IMR-90 (cell line): ENCODE measurements at places on chromosomes 11 and 22. TPM values are rescaled to one million over a fixed set of nuclear protein-coding genes. Genes with fewer than 3 reads are reported as not detected.
A peak's percentile ranks its signal among the peaks of the same experiment; 100 is the strongest.

DNA sequence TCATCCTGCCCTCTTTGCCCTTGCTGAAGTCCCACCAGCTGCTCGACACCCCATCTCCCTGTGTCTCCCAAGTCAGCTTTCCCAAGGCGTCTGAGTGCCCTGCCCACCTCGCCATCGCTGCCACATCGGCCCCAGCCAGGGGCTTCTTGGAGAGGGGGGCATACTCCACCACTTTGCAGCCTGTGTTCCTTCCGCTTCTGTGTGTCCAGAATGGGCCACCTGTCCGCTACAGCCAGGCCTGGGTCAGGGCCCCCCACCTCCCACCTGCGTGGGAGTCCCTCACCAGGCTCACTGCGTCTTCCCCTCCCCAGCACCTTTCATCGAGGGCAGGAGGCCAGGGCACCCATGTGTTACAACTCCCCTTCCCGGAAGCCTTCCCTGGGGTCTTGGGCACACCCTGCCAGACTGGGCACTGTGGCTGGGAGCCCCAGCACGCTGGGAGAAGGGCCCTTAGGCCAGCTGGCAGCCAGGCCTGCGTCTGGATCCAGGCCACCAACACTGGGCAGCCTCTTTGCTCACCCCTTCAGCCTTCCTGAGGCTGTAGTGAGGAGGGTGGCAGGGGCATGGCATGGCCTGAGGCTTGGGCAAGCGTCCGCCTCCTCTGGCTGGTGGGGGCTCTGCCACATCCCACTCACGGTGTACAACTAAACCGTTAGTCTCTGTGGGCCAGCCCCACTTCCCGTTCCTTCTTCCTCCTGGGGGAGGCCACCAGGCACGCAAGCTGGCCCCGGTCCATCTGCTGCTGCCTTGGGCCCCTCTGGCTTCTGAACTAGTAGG lies 13.4 kb downstream of the CPT1A start:
- no peaks in the 10 kb centered on the region for H3K27me3 ChIP-seq
- peaks cover 3% of the 10 kb centered on the region for H3K4me1 ChIP-seq
- H3K4me3 ChIP-seq, result no peak overlapping the region
- peaks cover 12% of the 10 kb centered on the region for H3K36me3 ChIP-seq
- DNase-seq, result no peak
- no peak overlapping the region for H3K27ac ChIP-seq

The BBOX1 gene
- not detected in 2 replicates for total RNA-seq

- H3K36me3 ChIP-seq, result no peaks in the 10 kb centered on the region
- H3K4me3 ChIP-seq, result no peak overlapping the region
- DNase-seq, result no peak
- H3K27ac ChIP-seq, result no peak overlapping the region
- H3K4me1 ChIP-seq, result no peaks in the 10 kb centered on the region
Measured at GRCh38 chr11:133525976-133526375, 6.3 kb downstream of the OPCML start.

- no peak overlapping the region for H3K27ac ChIP-seq
- no peaks in the 10 kb centered on the region for H3K4me1 ChIP-seq
- DNase-seq, result peak; percentile 22
- no peaks in the 10 kb centered on the region for H3K27me3 ChIP-seq
- no peak overlapping the region for H3K4me3 ChIP-seq
Measured at GRCh38 chr11:73439002-73439843, 63.0 kb downstream of the RELT start.

The CLDN5 gene
- under 0.01 and 0.18 TPM in 2 replicates for total RNA-seq

GRCh38 chr11:71429701-71430100 lies 18.5 kb downstream of the DHCR7 start:
- no peaks in the 10 kb centered on the region for H3K36me3 ChIP-seq
- no peak for DNase-seq
- H3K4me3 ChIP-seq, result no peak overlapping the region

DNA sequence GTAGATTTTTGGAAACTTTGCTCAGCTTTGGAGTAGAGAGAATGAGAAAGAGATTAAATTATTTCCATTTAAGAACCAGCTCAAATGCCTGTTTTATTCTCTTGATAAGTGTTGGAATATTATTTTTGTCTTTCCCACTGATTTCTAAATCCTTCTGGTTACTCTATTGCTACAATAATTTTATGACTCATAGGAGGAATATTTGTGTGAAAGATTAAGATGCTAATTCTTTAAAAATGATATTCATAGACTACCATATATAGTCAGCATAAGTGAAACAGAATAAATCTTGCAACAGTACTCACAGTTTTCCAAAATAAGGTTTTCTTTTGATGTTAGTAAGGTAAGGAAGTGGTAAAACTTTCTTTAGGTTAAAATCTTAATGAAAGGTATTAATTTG lies 60.9 kb downstream of the YAP1 start:
- peak; percentile 85 for DNase-seq
- H3K4me1 ChIP-seq, result peaks cover 18% of the 10 kb centered on the region
- no peak overlapping the region for H3K4me3 ChIP-seq

The FXYD2 gene
- total RNA-seq, result not detected in 2 replicates

DNA sequence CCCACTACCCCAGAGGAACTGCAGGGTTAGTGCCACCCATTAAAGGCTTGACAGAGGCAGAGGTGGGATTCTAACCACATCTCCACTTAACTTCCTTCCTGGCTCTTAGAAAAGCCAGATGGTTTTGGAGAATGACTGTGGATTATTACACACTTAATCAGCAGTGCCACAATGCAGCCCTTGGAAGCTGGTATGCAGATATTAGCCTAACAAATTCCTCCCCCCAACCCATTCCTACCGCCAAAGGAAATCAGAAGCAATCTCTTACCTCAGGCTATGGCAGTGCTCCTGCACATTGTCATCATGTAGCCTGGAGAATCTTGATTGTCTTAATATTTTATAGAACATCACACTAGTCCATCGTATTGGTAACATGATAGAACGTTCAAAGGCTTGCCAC lies 23.2 kb upstream of the NRGN start:
- peak; percentile 27 for DNase-seq
- peaks cover 3% of the 10 kb centered on the region for H3K4me1 ChIP-seq
- no peaks in the 10 kb centered on the region for H3K36me3 ChIP-seq
- no peak overlapping the region for H3K27ac ChIP-seq
- H3K27me3 ChIP-seq, result peaks cover 27% of the 10 kb centered on the region
- no peak overlapping the region for H3K4me3 ChIP-seq

- no peak overlapping the region for H3K27ac ChIP-seq
- DNase-seq, result no peak
- no peak overlapping the region for H3K4me3 ChIP-seq
- H3K4me1 ChIP-seq, result no peaks in the 10 kb centered on the region
- no peaks in the 10 kb centered on the region; the same call in 1 of the 2 replicates for H3K27me3 ChIP-seq
Measured at GRCh38 chr11:113937918-113938317, 33.3 kb downstream of the HTR3B start.
